Neural crest cell (in vitro differentiated cells): ENCODE measurements at places on chromosomes 5 and 9.

- no peak for DNase-seq
Observed at GRCh38 chr9:130008538-130008937, 34.5 kb downstream of the FNBP1 start.

GRCh38 chr9:19481971-19482404, 73.2 kb downstream of the ACER2 start:
- no peak for DNase-seq

- DNase-seq = no peak
Observed at GRCh38 chr9:98199388-98200033, 7.1 kb upstream of the CORO2A start.

DNA sequence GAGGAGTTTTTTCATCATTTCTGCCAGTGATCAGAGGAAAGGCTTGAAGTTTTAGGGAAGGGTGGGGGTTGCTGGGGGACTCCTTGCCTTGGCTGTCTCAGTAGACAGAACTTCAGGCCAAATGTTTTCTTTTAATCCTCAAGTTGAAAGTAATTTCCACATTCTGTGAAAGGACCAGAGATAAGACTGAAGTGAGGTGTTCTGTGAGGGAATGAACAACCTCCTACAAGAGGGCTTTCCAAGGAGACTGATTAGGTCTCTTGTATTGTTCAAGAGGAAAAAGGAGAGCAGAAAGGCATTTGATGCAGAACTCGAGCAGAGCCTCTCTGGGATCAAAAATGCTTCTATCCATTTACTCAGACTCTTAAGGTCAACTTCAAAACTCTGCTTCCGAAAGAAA, 282.1 kb upstream of the ATP10B start:
- no peak for DNase-seq

DNA sequence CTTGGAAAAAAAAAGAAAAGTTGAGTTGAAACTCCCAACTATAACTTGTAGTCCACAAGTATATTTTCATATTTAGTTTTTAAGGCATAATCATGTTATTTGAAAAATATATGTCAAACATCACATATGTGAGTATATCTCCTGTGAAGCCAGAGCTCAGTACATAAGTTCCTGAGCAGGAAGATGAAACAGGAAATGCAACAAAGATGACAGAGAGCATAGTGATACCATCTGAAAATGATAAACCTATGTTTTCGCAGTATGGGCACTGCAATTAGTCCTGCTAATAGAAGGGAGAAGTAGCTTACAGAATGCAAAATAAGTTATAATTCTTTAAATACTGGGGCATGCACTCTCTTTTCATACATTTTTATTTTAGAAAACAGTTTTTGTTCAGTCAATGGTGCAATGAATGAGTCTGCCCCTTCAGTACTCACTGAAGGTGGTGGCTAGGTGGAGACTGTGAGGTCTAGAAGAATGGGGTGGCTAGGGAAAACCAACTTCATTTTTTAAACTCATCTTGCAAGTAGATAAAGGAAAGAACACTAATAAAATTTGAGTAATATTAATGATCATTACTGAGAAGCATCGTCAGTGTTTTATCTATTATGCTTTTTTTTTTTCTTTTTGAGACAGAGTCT, 54.1 kb upstream of the FYB1 start:
- DNase-seq = no peak

- DNase-seq = no peak
Observed at GRCh38 chr5:37197340-37198050, 51.7 kb downstream of the CPLANE1 start.

DNA sequence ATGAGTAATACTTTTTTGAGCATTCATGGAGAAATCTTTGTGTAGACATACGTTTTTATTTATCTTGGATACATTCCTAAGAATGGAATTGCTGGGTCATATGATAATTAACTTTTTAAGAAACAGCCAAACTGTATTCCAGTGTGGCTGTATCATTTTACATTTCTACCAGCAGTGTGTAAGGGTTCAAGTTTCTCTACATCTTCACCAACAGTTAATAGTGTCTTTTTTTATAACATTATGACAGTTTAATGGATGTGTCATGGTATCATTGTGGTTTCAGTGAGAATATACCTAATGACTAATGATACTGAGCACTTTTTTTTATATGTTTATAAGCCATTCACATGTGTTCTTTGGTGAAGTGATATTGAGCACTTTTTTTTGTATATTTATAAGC, 52.4 kb downstream of the NIPBL start:
- no peak for DNase-seq

- DNase-seq = peak; percentile 47
Observed at GRCh38 chr5:14143841-14144585, 871 bp downstream of the TRIO start.

DNA sequence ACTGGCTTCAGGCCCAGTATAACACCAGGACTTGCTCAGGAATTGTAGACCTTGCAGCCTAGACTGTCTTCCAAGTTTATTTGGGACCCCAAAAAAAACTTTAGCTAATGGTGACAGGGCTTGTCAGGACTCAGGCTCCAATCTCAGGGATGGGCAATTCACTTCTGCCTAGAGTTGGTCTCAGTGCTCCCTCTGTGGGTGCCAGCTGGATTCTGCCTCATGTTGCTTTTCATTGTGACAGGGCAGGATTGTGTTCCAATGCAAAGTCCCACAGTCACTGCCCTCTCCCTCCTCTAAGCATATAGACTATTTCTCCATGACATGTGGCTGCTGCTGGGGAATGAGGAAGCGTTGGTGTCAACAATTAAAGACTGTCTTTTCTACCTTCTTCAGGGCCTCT, 174.7 kb downstream of the CYLC2 start:
- DNase-seq = no peak

DNA sequence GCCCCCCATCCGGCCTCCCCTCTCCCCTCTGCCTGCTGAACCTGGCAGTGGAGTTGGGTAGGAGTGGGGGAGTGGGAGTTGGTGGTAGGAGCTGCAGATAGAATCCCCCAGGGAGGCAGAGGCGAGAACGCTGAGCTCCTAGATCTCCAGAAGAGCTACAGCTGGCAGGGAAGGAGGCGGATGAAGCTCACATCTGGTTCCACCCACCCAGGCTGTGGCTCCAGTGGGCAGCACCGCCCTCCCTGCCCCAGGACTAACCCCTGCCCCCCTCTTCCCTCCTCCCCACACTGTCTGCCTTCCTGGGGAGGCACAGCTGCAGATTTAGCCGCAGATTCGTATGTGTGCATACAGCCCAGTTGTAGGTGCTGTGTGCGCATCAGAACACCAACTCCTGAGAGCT, 34.2 kb downstream of the C9orf50 start:
- no peak for DNase-seq

DNA sequence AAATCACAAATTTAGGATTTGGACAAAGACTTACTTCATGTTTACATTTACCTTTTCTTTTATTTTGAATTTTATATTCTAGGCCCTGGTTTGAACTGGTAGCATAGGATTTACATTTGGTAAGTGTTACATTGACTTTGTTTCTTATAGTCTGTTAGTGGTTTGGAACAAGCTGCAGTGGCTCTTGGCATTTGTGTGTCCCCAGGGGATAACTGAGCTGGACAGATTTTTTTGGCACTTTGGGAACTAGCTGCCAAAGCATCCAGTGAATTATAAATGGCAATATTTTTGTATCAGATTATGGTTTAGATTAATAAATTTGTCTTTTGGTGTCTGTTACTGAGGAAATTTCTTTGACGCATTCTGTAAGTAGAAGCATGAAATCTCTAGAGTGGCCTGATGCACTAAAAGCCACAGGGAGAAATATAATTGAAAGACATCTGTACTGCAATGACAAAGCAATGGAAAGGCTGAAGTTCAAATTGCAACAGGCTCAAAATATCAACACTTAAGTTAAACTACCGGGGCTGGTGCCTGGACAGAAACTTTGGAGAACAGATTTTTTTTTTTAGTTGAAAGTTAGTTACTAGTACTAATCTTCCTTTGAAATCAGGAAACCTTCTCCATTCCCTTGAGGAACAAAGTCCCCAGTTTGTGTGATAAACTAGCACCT, 107.6 kb upstream of the PLCXD3 start:
- DNase-seq = no peak

- DNase-seq = no peak
Observed at GRCh38 chr9:127658428-127658827, 46.4 kb downstream of the STXBP1 start.

DNA sequence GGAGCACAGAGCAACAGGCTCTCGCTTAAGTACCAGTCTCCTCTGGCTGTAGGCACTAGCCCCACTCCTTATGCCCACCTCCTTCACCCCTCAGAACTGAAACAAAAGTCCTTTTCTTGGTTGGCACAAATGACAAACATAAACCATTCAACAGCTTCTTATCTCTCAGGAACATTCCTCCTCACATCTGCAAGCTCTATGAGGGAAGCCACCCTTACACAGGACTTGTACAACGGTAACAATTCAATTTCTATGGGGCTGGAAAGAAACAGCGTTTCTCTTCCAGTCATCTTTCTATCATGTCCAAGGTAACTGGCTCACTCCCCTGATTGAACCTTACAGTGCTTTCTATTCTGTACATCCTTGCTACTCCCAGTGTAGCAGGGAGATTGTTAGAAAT, 74.1 kb downstream of the CSF2 start:
- DNase-seq = no peak

DNA sequence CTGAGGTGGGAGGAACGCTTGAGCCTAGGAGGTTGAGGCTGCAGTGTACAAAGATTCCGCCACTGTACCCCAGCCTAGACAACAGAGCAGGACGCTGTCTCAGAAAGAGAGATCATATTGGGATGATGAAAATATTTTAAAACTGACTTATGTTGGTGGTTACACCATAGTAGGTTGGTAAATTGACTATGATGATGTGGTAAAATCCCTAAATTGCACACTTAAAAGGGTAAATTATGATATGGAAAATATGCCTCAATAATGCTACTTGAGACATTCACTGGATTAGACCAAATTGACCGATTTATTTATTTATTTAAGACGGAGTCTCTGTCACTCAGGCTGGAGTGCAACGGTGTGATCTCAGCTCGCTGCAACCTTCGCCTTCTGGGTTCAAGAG, 21.9 kb upstream of the TOR1B start:
- no peak for DNase-seq
